ENCODE measurements at places on chromosomes 2 and 18. TPM values are rescaled to one million over a fixed set of nuclear protein-coding genes. Genes with fewer than 3 reads are reported as not detected.
A peak's percentile ranks its signal among the peaks of the same experiment; 100 is the strongest.

The RBKS gene
- 2.6 TPM for total RNA-seq

The PLEKHH2 gene
- 1.6 TPM for total RNA-seq

The CD8B2 gene
- total RNA-seq = not detected

The SCN3A gene
- total RNA-seq = not detected

The SLC38A11 gene
- not detected for total RNA-seq

The C2orf81 gene
- 2.9 TPM for total RNA-seq

The PLA2R1 gene
- not detected for total RNA-seq

The CAVIN2 gene
- total RNA-seq = 0.16 TPM

The RNU2-63P gene
- total RNA-seq = 3.1 TPM

The AFF3 gene
- 15.4 TPM for total RNA-seq

DNA sequence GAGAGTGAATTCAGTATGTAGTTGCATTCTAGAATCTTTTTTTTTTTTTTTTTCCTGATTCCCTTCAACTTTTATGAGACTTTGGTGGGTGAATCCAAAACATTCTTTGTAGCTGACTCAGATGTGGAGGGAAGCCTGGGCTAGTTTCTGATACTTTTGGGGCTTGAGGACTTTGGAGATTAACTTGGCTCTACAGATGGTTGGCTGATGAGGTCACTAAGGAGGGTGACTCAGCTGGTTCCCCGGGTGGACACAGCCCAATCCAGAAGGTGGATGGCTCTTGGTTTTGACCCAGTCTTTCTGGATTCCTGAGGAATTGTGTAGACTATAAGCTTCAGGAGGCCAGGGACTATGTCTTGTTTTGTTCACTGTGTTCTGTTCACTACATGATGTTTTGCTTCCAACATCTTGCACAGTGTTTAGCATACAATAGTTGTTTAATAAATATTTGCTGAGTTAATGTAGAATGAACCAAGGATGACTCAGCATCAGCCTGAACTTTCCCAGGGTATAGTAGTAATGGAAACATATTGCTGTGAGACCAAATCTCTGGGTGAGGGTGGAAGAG is 30.5 kb downstream of the LAMA3 start:
- no peak for DNase-seq

DNA sequence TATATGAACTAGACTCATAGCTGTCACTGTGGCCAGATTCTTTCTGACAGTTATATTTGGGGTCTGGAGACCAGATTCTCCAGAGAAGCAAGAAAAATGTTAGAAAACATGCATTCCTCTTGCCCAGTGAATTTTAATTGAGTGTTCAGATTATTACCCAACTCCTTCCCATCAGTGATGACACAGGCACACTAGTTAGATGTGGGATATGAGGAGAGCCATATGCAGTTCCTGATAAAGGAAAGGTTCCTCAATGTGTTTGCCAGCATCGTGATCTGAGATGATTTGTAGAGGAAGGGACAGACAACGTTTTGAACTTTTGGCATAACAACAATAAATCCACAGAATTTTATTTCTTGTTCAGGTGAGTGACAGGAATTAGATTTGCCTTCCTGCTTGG is 308.6 kb downstream of the PIEZO2 start:
- no peak for DNase-seq

DNA sequence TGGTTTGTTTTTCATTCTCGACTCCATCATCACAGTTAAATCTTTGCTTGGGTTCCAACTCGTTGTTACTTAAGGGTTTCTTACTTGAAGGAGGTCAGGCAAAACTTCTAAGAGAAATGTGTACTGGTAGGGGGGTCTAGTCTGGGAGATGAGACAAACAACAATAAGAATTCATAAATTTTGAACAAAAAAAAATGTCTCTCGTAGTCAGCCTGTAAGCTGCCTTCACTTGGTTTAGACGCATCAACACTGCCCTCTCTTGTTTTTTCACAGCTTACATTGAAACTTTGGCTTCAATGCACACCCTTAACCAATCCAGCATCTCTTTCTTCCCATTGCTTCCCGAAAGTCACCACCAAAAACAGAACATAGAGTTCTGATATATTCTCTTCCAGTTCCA is 576.4 kb upstream of the PIK3C3 start:
- no peak for DNase-seq

DNA sequence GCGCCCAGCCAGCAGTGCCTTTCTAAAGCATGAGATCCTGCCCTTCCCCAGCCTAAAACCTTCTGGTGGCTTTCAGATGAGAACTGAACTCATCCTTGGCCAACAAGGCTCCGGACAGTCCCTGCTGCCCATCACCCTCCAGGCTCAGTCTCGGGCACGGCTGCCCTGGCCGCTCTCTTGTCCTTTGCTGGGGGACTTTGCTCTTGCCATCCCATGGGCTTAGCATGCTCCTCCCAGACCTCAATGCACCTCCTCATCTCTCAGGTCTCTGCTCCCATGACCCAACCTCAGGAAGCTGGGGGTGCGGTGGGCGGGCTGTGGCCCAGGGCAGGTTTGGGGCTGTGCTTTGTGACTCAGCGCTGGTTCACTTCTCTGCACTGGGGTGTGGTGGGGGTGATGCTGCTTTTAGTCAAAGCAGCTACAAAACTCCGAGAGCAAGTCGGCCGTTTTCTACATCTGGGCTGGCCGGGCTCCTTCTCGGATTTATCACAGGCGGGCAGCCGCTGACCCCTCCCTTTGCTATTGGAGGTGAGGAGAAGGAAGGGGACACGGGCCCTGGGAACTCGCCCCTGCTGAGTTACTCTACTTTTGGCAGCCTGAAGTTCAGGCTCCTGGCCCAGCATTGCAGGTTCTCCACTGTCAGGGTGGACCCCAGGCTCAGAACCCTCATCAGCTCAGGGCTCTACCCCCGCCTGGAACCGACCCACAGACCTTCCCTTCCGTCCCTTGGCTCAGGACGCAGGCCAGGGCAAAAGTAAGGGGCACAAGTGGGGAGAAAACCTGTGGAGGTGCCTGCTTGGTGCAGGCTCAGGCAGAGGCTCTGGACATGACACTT is 90.6 kb upstream of the TAF1B start:
- DNase-seq = peak; percentile 72

DNA sequence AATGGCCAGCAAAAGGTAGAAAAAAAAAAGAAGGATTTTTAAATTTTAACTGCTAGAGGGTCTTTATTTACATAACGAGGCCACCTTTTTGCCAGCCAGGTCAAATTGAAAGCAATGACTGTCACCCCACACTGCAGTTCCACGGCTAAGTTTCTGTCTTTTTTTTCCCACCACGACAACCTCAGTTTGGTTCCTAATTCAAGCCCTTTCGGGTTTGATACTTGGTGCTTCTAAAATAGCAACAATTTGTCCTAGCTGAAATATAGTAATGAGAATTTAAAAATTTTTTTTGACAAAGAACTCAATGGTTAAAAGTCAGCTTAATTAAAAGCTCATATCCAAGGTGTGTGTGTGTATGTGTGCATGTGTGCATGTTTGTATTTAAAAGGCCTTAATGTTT is 16.4 kb upstream of the NMS start:
- no peak for DNase-seq

DNA sequence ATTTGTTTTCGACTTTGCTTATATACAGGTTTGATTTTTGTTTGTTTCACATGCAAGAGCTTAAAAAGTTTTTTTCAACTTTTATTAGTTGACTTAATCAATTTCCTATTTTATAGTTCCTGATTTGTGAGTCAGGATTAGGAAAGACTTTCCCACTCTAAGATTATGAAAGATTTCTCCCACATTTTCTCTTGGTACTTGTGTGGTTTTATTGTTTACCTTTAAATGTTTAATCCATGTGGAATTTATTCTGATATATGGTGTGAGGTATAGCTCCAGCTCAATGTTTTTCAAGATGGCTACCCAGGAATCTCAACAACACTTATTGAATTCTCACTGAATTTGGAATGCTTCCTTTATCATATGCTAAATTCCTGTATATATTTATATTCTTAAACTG is 117.8 kb upstream of the LGALSL start:
- no peak for DNase-seq

GRCh38 chr2:216299588-216299987 is 72.7 kb downstream of the MARCHF4 start:
- DNase-seq = no peak

- DNase-seq = no peak
These were observed 38.7 kb upstream of the CTDP1 start for GRCh38 chr18:79640875-79641274.

- no peak for DNase-seq
These were observed 64.9 kb upstream of the ZSWIM2 start for GRCh38 chr2:186913870-186914269.

GRCh38 chr18:61953161-61953560 is 60.4 kb upstream of the RNF152 start:
- no peak for DNase-seq

- DNase-seq = no peak
These were observed 25.3 kb downstream of the MARCO start for GRCh38 chr2:118967124-118967880.

DNA sequence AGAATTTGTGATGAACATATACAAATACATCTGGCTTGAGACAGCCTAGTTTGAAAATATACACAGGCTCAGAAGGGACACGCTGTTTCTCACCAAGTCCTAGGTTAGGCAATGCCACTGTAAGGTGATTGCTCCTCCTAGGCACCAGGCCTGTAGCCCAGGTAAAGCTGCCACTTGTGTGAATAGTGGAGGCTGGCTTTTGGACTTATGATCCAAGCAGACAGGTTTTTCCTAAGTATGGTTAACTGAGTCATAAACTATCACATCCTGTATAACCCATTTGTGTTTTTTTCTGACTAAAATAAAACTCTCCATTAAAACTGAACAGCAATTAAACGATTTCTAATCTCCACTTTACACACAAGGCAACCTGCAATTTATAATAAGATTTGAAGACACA is 81.0 kb downstream of the SEMA4F start:
- no peak for DNase-seq

DNA sequence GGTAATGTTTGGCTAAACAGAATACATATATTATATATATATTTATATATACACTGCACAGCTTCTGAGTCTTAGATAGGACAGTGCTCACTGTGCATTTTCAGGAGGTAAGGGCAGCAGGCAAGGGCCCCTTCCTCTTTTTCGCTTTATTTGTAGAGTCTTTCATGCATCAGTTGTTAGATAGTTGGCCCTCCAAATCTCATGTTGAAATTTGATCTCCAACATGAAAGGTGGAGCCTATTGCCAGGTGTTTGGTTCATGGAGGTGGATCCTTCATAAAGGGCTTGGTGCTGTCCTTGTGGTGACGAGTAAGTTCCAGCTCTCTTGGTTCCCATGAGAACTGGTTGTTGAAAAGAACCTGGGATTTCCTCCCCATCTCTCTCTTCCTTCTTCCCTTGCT is 48.1 kb downstream of the TSN start:
- DNase-seq = no peak

DNA sequence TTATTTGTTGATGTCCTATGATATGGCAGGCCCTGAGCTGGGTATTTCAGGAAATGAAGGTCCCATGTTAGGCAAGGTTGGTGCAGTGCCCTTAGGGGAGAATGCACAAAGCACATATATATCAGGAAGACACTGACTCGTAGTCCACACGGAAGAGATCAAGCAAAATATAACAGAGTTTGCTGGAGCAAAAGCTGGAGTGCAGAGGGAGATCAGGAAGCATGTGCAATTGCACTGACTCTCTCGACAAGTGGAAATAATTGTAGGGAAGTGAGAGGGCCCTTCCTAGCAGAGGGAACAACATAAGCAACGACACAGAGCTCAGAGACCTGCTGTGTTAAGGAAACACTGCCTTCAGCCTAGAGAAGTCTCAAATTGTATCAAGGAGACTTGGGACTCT is 4.2 kb downstream of the ZNF385B start:
- DNase-seq = no peak

- DNase-seq = no peak
These were observed 75.4 kb upstream of the MAP4K3 start for GRCh38 chr2:39512434-39512935.

GRCh38 chr2:186532891-186533290 is 46.8 kb downstream of the ZC3H15 start:
- no peak for DNase-seq

DNA sequence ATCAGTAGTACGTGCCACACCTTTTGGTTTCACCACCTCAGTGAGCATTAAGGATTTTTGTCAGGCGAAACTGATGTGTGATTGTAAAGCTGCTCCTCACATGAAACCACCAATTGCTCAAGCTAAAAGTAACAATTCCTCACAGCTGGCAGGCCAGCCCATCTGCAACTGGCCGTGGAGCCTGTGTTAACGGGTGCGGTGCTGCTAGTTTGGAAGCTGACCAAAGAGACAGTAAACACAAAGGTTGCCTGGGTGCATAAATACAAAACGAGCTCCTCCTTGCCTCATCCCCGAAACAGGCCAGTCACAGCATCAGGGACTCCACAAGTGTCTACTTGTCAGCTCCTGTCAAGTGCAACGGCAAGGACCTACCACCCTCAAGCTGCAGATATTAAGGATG is 32.0 kb downstream of the LGALSL start:
- DNase-seq = no peak

DNA sequence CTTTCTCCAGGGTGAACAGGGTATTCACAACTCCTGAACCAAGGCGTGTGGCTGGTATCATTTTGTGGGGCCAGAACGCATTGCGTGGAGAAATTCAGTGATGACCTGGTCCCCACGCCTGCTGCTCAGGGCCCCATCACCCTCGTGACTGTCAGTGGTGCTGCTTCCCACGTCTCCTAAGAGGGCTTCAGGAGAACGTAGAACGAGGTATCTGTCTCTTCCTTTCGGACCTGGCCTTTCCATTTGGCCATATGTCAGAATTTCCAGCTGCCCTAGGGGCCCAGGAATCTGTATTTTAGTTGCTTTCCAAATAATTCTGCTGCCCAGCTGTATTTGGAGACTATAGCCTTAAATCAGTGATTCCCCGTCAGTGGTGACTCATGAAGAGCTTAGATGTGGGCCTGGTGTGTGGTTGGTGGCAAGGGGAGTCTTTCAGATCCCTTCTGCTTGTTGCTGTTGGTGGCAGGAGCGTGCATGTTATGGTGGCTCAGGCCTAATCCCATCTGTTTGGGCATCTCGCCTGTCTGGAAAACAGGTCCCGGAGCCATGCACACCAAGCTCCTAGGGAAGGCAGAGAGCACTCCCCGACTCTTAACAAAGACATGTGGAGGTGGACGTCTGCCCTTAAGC is 56.4 kb downstream of the NPAS2 start:
- DNase-seq = no peak

GRCh38 chr2:118913131-118913802 is 28.7 kb upstream of the MARCO start:
- no peak for DNase-seq

All from CD4-positive, alpha-beta T cell (primary cell).